ENCODE measurements at places on chromosomes 7 and 10.

GRCh38 chr7:24069751-24070150, 214.2 kb upstream of the NPY start:
- no peak for DNase-seq

DNA sequence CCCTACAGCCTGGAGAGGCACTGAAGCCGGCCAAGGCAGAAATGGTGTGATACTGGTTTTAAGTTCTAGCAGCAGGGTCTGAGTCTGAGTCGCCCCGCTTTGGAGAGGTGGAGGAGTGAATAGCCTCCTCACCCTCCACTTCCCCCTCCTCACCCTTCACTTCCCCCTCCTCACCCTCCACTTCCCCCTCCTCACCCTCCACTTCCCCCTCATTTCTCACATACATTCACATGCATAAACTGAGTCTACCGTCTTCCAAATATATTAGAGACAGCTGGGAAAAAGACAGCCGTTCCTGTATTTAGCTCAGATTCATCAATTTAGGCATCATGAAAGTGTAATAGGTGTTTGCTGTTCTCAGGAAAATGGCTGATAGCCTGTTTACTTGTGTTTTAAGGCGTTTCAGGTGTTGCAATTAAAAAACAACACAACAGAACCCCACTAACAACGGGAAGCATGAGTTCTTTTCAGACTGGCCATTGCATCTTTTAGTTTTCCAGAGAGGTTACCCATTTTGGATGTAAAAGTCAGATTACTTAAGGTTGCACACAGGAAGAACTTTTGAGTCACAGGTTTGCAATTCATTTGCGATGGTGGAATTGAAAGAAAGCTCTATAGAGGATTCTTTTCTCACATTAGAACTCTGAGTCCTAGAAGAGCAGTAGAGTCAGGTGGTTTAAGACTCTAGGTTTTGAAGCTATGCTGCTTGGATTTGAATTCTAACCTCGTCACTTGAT, 861 bp downstream of the NRBF2 start:
- peak; percentile 41 for DNase-seq

GRCh38 chr7:148394582-148394981, 196.0 kb upstream of the C7orf33 start:
- no peak for DNase-seq

DNA sequence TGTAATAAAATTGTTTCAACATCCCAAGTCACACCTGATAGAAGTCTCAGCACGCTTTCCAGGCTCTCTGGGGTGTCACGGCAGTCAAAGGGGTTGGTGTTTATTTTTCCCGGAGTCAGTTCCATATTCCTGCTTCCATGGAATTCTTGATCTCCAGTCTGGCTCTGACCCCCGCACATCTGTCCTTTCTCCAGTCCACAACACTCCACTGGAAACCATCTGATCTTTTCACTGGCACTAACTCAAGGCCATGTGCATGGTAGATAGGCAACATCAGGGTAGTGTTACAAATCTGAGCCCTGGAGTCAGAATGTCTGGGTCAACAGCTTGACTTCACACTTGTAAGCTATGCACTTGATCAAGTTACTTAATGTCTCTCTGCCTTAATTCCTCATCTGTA, 176.2 kb downstream of the WDR11 start:
- no peak for DNase-seq

GRCh38 chr7:33702514-33703054, 202.8 kb upstream of the BMPER start:
- DNase-seq = no peak

- DNase-seq = peak; percentile 37
Observed at GRCh38 chr7:44631458-44632115, 25.2 kb downstream of the OGDH start.

DNA sequence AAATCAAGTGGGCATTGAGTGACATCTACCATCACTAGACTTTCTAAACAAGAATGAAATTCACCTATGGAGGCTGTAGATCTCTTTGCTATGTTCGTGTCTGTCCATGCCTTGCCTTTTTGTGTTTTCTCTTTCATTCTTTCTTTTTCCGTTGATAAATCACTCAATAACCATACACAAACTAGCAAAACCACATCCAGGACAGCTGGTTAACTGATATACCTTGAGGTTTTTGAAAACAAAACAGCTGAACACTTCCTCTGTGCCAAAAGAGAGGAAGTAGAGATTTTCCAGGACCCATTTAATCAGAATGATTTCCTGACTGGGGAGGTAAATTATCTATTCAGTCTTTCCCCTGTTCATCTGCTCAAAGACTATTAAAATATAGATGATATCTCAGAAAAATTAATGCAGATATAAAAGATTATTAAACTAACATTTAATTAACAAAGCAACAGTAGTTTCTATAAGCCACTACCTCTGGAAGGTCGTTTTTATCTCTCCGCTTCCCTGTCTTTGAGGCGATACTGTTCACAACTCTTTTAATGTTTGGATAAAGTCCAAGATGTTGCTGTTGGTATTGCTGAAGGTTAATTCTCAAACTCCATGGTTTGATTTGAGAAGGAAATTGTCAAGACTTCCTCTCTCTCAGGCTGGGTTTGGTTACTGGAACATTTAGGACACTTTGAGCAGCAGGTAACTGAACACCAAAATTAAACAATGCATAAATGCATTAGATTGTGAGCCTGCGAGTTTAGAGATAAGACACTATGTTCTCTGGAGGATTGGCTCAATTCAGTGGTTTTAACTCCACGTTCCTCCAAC, 24.4 kb upstream of the C10orf67 start:
- DNase-seq = no peak

GRCh38 chr10:117259279-117259678, 18.4 kb downstream of the SLC18A2 start:
- peak; percentile 48 for DNase-seq

GRCh38 chr10:33248638-33249037, 85.8 kb downstream of the NRP1 start:
- peak; percentile 65 for DNase-seq

GRCh38 chr10:132448248-132448731, 51.3 kb downstream of the PWWP2B start:
- DNase-seq = peak; percentile 82

GRCh38 chr10:77026148-77026547, 611.5 kb downstream of the KCNMA1 start:
- DNase-seq = no peak

DNA sequence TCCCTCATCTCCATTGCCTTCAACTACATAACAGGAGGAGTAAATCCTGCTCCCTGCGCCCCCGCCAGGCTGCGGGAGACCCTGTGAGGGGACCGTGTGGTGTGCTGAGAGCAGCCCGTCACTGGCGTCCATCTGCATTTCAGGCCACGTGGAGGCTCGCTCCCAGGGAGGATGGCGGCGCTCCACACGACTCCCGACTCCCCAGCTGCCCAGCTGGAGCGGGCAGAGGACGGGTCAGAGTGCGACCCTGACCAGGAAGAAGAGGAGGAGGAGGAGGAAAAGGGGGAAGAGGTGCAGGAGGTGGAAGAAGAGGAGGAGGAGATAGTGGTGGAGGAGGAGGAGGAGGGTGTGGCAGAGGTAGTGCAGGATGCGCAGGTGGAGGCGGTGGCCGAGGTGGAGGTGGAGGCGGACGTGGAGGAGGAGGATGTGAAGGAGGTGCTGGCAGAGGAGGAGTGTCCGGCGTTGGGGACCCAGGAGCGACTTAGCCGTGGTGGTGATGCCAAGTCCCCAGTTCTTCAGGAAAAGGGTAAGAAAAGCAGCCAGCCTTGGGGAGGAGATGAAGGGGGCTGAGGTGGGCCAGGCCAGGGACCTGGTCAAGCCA, 5.2 kb downstream of the ZNF316 start:
- DNase-seq = no peak

- no peak for DNase-seq
Observed at GRCh38 chr10:116779076-116779687, 36.8 kb upstream of the HSPA12A start.

DNA sequence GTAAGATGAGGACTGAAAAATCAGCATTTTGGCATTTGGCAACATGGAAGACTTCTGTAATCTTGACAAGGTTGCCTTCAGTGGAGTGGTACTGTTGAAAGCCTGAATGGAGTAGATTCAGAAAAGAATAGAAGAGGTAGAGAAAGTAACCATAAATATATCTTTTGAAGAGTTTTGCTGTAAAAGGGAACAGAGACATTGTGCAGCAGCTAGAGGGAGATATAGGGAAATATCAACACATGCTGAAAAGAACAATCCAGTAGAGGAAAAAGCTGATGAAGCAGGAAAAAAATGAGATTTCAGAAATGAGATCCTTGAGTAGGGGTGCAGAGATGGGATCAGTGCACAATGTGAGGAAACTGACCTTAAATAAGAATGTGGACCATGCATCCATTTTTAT, 60.0 kb downstream of the RAPGEF5 start:
- DNase-seq = no peak

- no peak for DNase-seq
Observed at GRCh38 chr10:27638071-27638750, 107.4 kb downstream of the MKX start.

GRCh38 chr7:39217783-39218182, 240.1 kb downstream of the POU6F2 start:
- DNase-seq = no peak

DNA sequence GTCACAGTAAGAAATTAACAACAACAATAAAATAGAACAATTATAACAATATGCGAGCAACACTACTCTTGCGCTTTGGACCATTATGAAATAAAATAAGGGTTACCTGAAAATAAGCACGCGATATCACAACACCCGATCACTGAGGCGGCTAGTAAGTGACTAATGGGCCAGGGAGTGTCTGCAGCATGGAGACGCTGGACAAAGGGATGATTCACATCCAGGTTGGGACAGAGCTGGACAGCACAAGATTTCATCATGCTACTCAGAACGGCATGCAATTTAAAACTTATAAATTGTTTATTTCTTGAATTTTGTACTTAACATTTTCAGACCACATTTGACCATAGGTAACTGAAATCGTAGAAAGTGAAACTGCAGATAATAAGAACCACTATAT, 15.6 kb downstream of the HIBADH start:
- no peak for DNase-seq

GRCh38 chr7:128879461-128879938, 16.8 kb downstream of the ATP6V1F start:
- DNase-seq = no peak

- DNase-seq = no peak
Observed at GRCh38 chr10:68086910-68087684, 12.0 kb upstream of the HERC4 start.

DNA sequence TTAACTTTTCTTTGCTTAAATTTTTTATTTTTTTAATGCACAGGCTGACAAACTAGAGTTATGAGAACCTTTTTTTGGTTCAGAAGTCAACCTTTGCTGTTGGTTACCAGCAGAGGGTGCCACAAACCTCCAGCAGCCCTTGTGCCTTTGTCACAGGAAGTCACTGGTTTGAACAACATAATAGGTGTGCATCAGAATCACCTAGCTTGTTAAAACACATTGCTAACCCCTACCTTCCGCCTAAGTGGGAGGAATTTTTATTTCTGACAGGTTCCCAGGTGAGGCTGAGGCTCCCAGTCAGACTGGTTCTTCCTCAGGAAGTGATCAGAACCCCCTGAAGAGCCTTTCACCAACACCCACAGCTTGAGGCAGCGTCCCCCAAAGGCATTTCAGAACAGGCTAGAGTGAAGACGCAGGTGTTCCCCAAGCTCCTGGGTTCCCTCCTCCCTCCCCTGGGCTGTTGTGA, 22.6 kb upstream of the VDAC2 start:
- DNase-seq = peak; percentile 56

DNA sequence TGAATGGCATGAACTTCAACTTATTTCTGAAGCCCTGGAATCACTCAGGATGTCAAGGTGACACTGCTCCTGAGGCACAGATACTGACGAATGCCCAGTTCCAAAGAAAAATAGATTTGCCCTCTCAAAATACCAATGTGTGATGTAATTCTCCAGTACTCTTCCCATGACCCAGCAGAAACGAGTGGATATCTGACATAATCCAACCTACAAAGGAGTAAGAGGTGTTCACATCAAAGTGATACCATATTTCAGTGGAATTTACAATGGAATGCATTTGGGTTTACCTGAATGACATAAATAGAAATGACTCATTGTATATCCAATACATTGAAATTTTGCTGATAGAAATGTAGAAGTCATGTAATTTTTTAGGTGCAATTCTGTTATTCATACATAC, 120.9 kb upstream of the ADAM12 start:
- DNase-seq = no peak

DNA sequence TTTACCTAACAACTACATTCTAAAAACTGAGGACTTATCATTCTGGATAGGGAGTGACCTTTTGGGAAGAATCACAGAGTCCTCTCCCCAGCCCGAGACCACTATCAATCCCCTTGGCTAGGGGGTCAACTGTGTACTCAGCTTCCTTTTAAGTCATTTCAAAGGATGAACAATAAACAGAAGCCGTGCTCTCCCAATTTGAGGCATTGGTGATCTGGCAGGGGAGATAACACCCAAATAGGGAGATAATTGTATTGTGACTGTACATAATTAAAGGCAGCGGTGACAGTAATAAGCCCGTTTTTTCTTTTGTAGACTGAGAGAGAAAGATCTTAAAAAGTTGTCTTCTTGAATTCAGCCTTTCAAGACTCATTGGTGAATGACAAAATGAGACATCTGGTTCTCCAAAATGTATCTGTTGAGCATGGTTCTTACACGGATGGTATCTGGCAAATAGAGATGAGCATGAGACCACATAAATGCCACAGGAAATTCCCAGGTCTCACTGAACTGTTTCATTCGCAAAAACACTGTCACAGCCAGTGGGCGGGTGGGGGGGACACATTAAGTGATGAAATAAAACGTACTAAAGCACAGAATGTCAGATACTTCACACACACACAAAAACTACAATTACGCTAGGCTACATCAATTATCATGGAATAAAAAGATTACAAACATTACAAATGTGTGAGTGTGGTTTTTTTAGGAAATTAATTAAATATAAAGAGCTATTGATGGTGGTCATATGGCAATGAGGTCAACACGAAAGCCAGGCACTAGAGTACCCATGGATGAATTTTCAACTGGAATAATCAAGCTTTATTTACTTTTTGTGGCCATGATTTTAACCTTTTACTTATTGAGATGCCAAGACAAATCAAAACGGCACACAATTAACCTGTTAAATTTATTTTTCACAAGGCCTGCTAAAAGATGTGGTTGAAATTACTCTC, 108.4 kb downstream of the HIPK2 start:
- DNase-seq = no peak

DNA sequence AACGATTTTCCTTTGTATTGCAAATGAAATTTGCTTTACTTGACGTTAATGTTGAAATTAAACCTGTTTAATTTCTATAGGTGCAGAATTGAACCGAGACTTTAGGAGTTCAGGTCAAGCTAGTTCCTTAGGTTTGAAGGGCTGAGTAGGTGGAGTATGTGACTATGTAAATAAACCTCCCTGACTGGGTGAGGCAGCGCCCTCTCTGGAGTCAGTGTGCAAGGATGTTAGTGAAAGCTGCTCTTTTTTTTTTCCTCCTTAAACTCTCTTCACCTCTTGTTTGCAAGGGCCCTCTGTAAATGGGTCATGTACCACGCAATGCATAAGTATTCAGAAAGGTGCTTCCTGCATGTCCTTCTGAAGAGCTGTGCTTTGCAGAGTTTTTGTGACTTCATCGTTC, 33.8 kb downstream of the GALNT17 start:
- no peak for DNase-seq

DNA sequence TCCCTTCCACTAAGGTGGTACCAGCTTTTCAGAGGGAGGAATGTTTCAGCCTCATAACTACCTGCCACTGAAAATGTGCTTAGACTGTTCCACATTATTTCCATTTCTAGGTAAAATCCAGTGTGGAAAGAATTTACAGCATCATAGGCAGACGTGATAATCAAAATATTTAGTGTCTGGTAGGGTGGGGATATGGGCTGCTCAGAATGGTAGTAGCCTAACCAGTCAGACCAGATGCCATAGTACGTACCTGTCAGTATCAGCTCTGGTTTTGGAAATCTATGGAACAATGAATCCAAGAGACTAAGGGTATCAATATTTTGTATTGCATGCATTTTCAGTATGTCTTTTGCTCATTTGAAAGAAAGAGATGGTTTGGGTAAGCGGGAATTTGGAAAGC, 76.8 kb upstream of the APBB1IP start:
- no peak for DNase-seq
